ENCODE measurements at places on chromosomes 7 and 10.

GRCh38 chr10:129888784-129889616, 75.1 kb downstream of the EBF3 start:
- no peak for DNase-seq

- no peak for DNase-seq
Observed at GRCh38 chr7:131109011-131109758, 218.5 kb upstream of the MKLN1 start.

DNA sequence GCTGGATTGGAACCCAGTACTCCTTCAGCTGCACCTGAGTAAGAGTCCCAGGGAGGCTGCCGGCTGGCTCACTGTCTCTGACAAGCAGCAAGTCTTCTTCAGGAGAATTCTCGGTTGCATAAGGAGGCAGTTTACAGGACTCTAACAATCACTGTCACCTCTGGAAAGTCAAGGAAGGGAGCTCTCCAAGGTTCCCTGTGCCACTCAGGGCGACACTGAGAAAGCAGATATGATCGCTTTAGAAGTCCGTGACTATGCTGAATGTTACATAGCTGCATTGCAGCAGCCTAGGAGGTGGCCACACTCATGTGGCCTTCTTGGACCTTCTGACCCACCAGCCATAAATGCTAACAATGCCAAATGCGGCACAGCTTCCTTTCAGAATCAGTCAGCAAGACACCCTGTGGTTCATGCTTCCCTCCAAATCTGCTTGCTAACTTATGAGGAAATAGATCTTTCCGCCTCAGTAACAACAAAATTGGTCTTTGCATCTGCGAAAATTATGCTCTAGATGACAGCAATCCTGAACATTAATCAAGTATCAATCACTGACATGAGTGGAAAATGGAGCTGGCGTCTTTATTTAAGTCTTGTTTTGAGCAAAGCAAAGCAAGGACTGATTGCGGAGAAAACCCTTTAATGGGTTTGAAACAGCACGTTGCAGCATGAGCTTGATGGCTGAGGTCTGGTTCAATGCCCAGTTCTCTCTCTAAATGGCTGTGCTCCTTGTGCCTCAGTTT, 132.9 kb downstream of the ATXN7L1 start:
- DNase-seq, result no peak

DNA sequence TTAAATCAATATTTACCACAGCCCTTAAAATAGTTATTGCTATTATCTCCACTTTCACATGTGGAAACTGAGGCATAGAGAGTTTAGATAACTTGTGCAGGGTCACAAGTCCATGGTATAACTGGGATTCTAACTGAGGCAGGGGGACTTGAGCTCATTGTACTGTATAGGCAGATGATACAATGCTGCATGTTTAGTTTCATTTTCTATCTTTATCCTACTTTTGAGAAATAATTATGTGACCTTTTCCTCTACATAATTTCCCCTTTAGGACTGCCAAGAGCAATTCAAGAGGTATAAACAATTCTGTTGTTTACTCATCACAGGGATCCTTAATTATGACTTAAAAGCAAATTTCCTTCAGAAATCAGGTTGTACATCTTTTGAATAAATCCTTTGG, 193.1 kb downstream of the SUGCT start:
- no peak for DNase-seq

DNA sequence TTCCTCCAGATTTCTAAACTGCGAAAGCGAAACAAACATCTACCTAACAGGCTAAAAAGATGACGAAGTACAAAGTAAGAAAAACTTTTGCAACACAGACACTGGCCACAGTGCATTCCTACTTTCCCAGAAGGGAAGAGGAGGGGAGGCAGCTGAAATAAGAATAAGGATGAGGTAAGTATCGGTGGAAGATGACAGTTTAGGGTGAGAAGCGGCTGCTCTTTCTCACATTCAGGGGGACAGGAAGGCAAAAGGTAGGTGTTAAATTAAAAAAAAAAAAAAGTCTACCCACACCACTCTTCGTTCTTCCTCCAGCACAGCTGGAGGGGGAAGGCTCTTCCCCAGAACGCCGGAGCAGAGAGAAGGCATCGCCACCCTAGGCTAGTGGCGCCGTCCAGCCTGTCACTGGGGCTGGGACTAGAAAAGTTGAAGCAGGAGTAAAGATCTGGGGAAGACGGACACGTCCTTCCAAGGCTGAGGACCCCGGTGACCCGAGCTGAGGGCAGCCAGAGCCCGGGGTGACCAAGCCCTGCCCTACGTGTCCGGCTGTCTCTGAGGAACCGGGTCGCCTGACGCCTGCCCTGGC, 846 bp downstream of the DNAJC1 start:
- DNase-seq, result no peak

GRCh38 chr10:11245510-11245909, 227.8 kb downstream of the CELF2 start:
- no peak for DNase-seq

DNA sequence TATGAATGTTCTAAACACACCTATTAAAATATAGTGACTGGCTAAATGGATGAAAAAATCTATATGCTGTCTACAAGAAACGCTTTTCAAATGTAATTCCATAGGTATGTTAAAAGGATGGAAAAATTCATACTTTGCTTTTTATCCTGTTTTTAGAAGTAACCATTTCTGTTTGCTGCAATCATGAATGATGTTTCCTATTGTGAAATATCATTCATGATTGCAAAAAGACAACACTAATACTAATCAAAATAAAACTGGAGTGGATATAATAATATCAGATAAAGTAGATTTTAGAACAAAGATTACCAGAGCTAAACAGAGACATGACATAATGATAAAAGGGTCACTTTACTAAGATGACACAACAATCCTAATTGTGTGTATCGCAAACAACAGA, 138.2 kb downstream of the FANK1 start:
- no peak for DNase-seq

All from vagina (tissue), 2 donors.